ENCODE measurements at places on chromosomes 1 and 21.

DNA sequence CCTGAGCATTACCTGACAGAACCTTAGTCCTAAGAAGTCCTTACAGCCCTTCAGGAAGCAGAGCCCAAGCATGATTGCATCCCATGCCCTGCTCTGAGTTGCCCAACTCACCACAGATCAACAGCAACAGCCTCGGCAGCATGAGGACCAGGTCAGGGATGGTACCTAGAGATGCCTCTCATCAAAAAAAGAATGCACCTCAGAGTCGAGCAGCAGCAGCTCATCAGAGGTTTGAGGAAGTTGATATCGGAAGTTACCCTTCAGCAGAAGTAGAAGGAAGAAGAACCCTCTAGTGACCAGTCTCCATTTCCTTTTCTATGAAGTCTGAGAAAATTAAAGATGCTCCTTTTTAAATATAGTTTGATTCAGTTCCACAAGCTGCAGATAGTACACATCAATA lies at the start of gene FCRL1:
FCRL1 (minus strand) TSS at position 225 of the 400 bp plus-strand sequence; CDS start at position 142, 83 bp downstream.
- DNase-seq: no peak

DNA sequence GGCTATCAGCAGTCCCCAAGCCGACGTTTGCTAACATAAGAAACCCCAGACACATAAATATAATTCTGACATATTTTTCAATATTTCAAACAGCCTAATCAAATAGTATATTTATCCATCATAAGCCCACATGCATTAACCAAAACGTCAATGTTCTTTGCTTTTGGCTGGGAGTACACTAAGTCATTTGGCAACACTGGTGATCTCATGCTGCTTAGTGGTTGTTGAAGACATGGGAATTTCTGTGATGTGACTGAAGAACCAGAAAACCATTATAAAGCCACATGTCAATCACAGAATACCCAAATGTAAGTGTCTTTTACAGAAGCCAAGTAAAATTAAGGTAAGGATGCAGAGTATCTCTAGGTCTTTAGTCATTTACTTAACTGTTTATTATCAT lies 57.6 kb downstream of the PLPPR5 start:
- no peak for DNase-seq

- DNase-seq: no peak
Observed at GRCh38 chr1:3939242-3940080, 39.4 kb upstream of the C1orf174 start.

DNA sequence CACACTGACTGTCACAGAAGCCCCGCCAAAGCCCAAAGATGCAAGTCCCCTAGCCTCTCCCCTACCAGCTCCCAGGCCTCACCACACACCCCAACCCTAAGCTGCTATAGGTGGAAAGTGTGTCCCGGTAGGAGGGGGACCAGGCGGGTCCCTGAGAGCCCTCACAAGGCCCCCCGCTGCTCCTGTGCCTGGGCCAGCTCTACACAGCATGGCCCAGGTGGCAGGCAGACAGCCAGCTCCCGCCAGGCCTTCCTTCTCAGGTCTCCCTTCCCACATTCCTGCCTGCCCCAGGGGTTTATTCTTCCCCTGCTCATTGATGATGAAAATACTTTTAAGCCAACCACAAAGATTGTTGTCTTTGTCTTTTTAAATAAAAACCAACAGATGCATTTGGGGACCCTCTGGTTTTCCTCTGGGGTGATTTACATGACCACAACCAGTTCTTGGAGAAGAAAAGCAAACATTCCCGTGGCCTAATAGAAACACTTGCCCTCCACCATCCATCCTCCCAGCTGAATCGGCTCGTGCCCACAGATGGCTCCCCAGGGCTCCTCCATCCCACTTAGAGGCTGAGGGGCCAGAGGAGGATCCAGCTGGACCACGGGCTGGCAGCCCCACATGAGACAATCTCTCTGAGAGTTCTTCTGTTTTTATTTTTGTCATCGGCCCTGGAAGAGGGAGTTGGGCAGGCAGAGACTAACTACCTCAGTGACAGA lies 93.1 kb downstream of the DMRTB1 start:
- no peak for DNase-seq

DNA sequence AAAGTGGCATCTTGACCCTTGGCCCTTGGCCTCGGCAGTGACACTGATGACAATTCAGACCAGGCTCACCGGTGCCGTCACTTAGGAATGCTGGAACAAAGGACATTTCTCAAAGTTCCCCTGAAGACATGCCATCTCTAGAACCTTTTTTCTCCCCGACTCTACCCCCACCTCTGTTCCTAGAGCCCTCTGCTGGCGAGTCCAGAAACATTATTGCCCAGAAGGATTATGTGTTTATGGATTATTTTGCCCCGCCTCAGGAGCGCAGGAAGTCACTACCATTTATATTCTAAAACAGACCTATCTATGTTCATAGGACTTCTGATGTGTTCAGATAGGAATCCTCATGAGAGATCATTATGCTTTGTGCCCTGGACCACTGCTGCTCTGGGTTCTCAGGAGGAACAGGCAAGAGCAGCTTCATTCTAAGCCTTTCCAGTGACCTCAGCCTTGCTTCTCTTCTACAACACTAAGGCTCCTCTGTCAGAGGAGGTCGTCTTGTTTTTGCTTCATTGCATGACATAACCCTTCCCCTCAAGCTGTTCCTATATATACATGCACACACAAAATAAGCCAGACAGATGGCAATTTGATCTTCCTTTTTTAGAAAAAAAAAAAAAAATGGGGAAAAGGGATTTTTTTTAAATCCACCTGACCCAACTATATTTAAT lies 12.4 kb upstream of the SHISA4 start:
- no peak for DNase-seq
